D721Med (cell line): ENCODE measurements at places on chromosomes 13 and 19.

- no peak for DNase-seq
Measured at GRCh38 chr19:14517840-14518505, at the start of gene DNAJB1. Gene DNAJB1 (minus strand): TSS chr19:14518397. CDS start chr19:14518349, 48 bp downstream.

DNA sequence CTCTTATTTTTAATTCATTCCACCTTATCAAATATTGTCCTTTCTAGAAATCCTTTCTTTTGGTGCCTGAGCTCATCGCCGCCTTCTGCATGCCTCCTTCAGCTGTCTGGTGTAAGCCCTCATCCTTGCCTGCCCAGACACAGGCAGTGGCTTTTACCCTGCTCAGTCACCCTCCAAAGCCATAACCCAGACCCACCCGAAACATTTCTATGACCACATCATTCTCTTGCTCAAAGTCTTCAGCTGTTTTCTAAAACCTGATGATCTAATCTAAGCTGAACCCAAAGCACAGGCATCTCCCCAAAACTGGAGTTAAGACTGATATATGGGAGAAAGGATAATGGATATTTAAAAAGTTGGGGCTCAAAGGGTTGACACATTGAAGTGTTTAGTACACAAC is 753.7 kb upstream of the SGCG start:
- no peak for DNase-seq

GRCh38 chr13:67520886-67521285 is 290.8 kb upstream of the PCDH9 start:
- no peak for DNase-seq

- DNase-seq, result no peak
Measured at GRCh38 chr19:4120559-4121272, 3.2 kb downstream of the MAP2K2 start.

- no peak for DNase-seq
Measured at GRCh38 chr13:85194482-85194881, 604.7 kb downstream of the SLITRK6 start.

- no peak for DNase-seq
Measured at GRCh38 chr13:66914155-66914554, 316.0 kb downstream of the PCDH9 start.

GRCh38 chr13:74003374-74003773 is 130.8 kb downstream of the KLF12 start:
- no peak for DNase-seq

GRCh38 chr19:13866463-13867046 is 10.4 kb upstream of the NANOS3 start:
- DNase-seq, result no peak

DNA sequence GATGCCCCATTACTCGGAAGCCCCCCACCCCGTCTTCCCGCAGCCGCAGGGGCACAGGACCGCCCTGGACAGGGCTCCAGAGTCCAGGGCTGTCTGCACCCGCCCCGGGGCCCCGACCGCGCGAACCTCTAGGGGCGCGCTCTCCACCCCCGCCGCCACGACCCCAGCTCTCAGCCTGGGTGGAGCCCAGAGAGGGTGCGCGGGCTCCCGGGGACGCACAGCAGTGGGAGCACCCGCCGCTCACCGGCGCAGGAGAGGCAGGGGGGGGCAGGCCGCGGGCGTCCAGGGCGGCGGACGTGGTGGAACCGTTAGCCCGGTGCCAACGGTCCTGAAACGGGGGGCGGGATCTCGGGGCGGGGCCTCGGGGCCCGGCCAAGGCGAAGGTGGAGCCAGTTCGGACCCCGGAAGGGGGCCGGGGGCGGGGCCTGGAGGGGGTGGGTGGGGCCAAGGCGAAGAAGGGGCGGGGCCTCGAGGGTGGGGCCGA is at the start of gene ATP8B3:
Gene ATP8B3 (minus strand): TSS at position 335 of the 484 bp plus-strand sequence. CDS start 540 bp downstream, outside the sequence.
- peak; percentile 97 for DNase-seq

GRCh38 chr13:45704854-45705695 is 3.0 kb downstream of the CBY2 start:
- DNase-seq, result no peak

DNA sequence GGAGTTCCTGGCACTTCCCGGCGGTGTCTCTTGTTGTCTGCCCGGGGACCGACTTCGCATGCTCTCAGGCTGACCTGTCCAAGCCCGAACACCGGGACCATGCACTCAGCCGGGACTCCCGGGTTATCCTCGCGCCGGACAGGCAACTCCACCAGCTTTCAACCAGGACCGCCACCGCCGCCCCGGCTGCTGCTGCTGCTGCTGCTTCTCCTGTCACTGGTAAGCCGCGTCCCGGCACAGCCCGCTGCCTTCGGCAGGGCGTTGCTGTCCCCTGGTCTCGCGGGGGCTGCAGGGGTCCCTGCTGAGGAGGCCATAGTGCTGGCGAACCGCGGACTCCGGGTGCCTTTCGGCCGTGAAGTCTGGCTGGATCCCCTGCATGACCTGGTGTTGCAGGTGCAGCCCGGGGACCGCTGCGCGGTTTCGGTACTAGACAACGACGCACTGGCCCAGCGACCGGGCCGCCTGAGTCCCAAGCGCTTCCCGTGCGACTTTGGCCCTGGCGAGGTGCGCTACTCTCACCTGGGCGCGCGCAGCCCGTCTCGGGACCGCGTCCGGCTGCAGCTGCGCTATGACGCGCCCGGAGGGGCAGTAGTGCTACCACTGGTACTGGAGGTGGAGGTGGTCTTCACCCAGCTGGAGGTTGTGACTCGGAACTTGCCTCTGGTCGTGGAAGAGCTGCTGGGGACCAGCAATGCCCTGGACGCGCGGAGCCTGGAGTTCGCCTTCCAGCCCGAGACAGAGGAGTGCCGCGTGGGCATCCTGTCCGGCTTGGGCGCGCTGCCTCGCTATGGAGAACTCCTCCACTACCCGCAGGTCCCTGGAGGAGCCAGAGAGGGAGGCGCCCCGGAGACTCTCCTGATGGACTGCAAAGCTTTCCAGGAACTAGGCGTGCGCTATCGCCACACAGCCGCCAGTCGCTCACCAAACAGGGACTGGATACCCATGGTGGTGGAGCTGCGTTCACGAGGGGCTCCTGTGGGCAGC is 661 bp downstream of the FREM2 start:
- peak; percentile 10 for DNase-seq

DNA sequence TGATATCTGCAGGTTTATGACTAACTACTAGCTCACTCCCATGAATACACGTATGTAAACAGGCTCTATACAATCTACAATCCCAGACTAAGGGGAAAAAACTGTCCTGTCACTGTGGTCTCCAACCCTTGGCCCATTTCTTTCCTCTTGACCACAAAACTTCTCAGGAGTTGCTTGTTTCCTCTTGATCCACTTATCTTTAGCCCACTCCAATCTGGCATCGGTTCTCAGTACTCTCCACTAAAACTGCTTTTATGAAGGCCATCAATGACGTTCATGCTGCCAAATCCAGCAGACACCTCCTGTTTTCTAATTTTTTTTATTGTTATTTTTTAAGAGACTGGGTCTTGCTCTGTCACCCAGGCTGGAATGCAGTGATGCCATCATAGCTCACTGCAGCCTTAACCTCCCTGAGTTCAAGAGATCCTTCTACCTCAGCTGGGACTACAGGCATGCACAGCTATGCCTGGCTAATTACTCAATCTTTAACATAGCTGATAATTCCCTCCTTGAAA is 31.9 kb upstream of the USPL1 start:
- no peak for DNase-seq

DNA sequence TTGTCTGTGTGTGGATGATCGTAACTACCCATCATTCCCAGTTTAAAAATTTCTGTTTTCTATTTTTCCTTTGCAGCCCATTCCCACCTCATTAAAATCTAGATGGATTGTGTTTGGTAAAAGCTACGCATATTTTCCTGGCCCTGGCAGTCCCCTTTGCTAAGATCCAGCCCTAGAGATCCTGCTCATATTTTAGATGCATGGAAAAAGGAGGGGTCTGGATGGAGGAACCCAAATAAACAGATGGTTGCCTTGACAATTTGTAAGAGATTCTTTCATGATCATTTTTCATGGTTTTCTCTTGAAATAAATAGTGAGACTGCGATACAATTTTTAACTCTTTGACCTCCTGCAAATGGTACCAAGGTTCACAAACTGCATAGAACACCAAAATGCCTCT is 174.4 kb downstream of the SLC7A1 start:
- DNase-seq, result no peak

GRCh38 chr19:34666200-34666957 is 10.6 kb downstream of the SCGB2B2 start:
- DNase-seq, result no peak

DNA sequence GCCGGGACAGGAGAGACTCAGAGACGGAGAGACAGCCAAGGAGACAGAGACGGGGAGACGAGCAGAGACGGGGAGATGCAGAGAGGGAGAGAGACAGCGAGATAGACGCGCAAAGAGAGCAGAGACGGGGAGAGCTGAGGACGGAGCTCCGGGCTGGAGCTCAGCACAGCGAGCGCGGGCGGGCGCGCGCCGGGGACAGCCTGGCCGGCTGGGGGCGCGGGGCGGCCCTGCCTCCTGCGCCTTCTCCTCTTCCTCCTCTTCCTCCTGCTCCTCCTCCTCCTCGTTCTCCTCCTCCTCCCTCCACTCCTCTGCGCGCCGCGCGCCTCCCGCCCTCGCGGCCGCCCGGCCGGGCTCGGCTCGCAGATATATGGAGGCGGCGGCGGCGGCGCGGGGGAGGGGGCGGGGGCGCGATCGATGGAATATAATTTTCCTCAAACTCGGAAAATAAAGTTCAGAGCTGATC is at the start of gene ERFL:
Gene ERFL (minus strand): TSS at position 229 of the 463 bp plus-strand sequence. CDS start 15,530 bp downstream, outside the sequence.
- no peak for DNase-seq

GRCh38 chr13:72851678-72852014 is 69.7 kb downstream of the PIBF1 start:
- DNase-seq, result no peak

GRCh38 chr19:42074513-42075363 is 1.2 kb upstream of the ZNF574 start:
- DNase-seq, result no peak

- DNase-seq, result no peak
Measured at GRCh38 chr13:95150555-95150954, 150.7 kb downstream of the ABCC4 start.

GRCh38 chr19:49301165-49301865 is 23.7 kb downstream of the SLC6A16 start:
- DNase-seq, result peak; percentile 74

- no peak for DNase-seq
Measured at GRCh38 chr13:20241593-20241992, 9.5 kb upstream of the GJB6 start.

DNA sequence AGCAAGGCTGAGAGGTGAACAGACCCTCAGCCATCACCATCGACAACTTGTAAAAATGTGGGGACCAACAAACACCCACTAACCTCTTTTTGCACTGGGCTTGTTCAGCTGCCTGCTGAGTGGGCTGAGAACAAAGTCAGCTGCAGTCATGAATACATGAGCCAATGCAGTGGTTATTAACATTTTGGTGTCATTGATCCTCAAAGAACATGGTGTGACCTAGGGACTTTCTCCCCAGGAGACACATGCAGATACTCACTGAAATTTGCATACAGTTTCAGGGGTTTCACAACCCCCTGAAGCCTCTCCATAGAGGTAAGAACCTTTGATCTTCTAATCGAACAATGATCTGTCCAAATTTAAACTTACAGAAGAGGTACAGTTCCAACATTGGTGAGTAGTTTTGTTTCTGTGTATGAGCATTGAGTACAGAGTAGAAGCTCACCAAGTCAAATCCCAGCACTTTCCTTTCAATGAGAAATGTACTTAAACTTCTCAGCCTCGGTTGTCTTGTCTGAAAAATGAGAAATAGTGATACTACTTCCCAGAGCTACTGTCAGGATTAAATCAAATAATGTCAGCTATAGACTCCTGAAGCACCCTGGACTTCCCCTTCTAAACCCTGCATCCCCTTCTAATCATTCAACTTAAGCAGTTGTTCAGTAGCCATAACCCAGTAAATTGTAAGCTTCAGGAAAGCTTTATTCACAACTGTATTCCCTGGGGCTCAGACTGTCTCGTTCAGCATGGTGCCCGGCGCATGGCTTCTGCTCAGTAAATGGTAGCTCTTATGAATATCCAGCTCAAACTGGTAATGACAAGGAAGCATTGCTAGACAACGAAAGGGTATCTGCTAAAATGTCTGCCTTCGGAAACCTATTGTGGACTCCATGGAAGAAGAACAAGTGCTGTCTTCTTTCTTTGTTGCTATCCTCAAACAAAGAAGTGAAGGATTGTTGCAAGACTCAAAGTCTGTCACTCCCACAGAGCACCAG is 148.7 kb downstream of the FOXO1 start:
- DNase-seq, result no peak

GRCh38 chr19:51799774-51800472 is 5.0 kb downstream of the FPR3 start:
- DNase-seq, result no peak

GRCh38 chr13:112686364-112686763 is 3.5 kb upstream of the ATP11A start:
- no peak for DNase-seq

- no peak for DNase-seq
Measured at GRCh38 chr19:14142262-14143190, 6.1 kb upstream of the ASF1B start.

DNA sequence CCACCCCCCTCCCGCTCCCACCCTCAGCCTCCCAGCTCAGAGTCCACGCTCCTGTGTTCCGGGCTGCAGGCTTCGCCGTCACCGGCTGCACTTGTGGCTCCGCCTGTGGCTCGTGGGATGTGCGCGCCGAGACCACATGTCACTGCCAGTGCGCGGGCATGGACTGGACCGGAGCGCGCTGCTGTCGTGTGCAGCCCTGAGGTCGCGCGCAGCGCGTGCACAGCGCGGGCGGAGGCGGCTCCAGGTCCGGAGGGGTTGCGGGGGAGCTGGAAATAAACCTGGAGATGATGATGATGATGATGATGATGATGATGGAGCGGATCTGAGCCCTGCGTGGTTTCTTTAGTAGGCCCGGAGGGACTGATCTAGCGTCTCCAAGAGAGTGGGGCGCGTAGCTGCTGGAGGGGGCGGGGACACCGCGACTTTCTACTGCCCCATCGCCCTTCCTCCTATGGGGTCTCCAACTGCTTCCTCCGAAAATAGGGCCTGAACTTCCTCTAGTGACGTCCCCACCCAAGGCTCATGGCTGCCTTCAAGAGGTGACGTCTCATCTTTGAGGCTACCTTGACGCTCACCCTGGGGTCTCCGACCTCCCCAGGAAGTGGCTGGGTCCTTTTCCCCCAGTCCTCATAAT is 1.4 kb downstream of the RETN start:
- DNase-seq, result peak; percentile 67

DNA sequence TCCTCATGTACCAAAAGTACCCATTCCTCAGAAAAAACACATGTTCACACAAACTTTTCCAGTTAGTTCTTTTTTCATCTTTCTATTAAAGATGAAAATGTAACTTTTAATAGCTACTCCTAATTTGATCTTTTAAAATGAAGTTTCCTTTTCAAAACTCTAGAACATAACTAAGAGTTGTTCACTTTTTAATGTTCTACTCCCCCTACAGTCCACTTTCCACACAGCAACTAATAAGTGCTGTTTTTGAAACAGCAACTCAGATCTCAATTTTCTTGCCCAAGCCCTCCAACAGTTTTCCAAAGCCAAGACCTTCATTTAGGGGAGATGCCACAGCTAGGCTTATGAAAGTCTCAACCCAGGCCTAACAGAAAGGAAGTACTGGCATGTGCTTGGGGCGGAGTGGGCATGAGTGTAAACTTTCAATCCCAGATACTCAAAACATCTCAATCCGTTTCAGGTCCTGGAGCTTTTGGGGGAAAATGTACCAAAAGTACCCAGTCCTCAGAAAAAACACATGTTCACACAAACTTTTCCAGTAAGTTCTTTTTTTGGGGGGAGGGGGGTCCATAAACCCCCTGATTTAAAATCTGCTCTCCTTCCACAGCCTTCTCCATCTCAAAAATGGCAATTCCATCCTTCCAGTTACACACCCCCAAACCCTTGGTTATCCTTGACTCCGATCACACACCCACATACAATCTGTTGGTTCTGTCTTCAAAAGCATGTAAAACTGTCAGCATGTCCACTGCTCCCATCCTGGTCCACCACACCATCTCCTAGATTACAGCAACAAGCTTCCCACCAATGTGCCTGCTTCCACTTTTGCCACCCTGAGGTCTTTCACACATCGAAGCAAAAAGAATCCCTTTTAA is 2.0 kb downstream of the FBL start:
- DNase-seq, result no peak
